ENCODE measurements at places on chromosomes 7 and 10.

DNA sequence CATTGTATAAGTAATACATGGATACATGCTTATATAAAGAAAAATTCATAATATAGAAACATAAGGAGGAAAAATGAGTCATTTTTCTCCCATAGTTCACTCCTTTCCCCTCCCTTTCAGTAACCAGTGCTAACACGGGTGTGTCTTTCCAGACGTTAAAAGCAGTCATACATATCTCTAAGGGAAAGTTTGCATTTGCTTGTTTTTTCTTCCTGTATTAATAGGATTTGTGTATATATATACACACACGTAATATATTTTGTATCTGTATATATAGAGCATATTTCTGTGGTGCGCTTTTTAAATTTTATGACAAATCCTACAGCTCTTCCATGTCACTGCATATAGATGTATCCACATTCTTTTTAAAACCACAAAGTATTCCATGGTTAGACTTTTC, 78.8 kb downstream of the RALA start:
- no peak for DNase-seq

DNA sequence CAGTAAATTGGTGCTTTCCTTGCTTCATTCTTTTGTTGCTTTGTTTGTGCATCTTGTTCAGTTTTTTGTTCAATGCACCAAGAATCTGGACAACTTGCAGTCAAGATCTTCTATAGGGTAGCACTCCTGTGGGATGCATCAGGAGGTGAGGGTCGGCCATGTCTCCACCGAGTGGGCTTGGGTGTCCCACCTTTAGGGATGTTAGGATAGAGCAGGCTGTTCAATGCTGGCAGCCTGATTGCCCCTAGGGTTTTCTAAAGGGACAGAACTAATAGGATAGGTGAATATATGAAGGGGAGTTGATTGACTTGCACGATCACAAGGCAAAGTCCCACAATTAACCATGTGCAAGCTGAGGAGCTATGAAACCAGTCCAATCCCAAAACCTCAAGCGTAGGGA, 109.9 kb downstream of the GLRX3 start:
- DNase-seq: no peak

GRCh38 chr7:12729112-12729511, 41.7 kb downstream of the ARL4A start:
- no peak for DNase-seq

GRCh38 chr7:122651451-122651850, 47.5 kb downstream of the RNF133 start:
- DNase-seq: no peak

DNA sequence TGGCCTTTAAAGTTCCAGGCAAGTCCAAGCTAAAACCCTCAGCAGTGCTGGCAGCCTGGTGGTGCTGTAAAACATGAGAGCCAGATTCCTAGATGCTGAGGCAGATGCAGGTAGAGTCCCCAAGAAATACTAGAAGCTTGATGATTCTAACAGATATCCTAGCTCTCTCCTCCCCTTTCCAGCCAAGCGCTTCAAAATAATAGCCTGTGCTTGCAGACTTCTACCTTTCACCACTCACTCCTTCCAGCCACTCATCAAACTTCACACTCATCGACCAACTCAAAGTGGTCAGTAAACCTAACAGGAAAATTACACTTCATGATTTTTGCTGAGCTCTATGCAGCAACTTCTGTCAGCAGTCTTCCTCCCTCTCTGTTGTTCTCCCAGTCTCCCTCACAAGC, 50.2 kb downstream of the LMBR1 start:
- no peak for DNase-seq

DNA sequence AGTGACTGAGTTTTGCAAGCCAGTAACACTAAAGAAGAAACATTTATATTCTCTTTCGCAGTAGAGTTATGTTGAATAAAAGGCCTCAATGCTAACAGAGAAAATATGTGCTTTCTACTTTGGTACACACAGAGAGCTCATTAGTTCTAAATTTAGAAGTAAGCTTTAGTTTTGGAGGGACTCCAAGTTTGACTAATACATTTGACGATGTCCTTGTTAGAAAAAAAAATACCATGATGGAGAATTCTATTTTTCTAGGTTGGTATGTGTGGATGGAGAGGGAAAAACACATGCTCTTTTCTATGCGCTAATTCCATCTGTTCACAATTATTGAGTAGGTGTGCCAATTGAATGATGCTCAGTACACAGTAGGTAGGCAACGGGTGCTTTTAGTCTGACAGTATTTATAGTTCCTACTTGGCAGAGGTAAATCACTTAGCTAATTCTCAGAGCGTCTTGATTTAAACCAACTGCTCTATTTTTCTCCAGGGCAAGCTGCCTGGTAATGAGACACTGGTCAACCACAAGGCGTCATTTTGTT, 327.2 kb upstream of the AKR1E2 start:
- no peak for DNase-seq

DNA sequence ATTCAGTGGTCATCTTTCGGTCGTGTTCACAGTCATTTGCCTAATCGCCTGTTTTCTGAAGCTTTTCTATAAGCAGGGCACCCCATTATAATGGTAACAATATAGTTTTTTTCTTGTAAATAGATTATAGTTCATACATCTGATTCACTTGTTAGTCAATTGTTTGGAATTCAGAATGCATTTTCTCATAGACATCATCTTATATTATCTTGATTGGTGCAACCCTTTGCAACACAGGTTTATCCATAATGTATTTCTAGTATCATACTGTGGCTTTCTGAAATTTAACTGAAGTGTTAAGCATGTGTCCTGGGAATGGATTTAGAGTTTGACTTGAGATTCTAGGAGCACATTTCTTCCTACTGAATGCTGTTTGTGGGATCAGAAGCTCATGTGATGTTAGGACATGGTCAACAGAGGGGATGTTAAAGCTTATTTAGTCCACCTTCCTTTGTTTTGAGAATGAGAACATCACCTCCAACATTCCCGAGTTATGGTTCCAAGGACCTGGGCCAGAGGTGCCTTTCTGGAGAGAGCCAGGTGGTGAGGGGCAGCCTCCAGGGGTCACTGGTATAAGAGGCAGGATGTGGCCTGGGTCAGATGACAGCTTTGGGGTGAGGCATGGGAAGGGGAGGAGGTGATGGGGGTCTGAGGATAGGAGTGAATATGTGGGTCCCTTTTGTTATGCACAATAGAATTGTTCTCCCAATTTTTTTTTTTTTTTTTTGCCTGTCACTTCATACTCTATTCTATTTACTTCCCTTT, 415.6 kb downstream of the EXOC4 start:
- no peak for DNase-seq

GRCh38 chr10:54749623-54750022, 51.4 kb downstream of the PCDH15 start:
- no peak for DNase-seq

- DNase-seq: no peak
Measured at GRCh38 chr7:74309181-74309580, 20.0 kb downstream of the CLIP2 start.

- DNase-seq: no peak
Measured at GRCh38 chr10:63866075-63866746, 345.0 kb downstream of the REEP3 start.

DNA sequence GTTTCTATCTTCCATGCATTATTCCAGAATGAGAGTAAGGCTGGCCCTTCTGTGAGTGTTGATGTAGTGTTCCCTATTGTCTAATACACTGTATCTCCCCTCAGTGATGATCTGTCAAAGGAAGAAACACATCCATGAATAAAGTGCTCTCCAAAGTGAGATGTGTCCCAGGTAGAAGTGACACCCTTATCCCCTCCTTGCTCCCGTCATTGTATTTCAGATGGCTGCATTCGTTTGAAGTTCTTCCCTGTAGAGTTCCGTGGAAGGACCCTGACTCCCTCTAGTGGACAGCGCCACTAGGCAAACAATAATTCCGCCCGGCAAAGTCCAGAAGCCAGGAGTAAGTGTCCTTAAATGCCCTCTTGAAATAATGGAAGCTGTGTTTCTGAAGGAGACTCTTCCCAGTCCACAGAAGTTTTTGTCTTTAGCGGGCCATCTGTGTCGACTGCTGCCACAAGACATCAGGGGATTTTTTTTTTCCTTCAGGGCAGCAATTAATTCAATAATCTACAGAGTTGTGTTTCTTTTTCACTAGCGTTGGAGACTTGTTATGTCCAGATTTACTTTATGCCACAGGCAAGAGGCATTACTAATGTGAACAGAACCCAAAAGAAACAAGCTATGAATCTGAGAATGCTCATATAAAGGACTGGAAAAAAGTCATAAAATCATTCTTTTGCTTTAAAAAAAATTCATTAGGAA, 64.6 kb downstream of the THNSL1 start:
- DNase-seq: peak; percentile 37

DNA sequence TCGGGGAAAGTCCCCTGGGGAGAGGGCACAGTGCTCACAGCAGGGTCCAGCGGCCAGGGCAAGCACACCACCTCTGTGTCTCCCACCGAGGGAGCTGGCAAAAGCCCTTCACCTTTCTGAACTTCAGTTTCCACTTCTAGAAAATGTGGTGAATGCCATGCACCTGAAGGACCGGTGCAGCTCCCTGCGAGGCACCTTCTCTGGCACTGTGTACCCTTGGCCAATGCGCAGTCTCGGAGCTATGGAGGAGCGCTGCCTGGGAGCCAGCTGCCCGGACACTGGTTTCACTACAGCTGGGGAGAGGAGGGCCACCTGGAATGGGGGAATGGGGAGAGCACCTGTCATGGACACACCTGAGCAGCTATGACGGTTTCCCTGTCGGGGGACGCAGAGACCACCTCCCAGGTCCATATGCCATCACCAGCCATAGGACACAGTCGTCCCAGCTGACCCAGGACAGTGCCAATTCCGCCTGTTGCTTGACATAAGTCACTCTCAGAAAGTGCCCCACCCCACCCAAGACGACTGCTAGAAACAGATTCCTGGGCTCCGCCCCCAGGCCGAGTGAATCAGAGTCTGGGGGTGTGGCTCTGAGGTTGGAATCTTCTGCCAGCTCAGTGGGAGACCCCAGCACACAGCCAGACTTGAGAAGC, 16.8 kb downstream of the RASGEF1A start:
- DNase-seq: no peak

- no peak for DNase-seq
Measured at GRCh38 chr10:80700252-80700651, 162.6 kb downstream of the SH2D4B start.

DNA sequence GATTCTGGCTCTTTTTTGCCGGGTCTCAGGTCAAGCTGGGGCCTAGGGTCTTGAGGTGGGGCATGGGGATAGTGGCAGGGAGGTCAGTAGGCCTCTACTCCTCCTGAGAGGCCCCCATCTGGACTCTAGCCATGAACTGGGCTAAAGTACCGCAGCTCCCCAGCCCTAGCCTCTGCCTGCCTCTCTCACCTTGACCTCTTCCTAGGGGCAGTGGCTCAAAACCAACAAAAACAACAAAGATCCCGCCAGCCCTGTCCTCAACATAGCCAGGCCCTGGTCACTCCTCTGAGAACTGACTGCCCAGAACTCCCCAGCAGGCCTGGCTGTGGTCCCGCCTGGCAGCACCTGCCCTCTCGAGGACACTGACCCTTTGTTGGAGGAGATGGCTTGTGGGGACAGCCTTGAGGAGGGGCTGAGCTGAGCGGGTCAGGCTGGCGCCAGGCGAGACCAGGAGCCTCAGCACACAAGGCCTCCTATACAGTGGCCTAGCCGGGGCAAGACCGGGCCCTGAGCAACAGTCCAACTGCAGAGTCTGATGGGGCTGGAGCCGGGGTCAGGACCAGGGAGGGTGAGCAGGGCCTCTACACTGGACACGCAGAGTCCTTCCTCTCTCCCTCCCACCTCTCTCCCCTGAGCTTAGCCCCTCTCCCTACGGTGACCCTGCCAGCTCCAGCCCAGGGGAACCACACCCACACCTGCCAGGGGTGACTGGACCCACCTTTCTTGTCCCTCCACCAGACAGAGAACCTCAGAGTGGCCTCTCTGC, 11.6 kb upstream of the PPIF start:
- no peak for DNase-seq

DNA sequence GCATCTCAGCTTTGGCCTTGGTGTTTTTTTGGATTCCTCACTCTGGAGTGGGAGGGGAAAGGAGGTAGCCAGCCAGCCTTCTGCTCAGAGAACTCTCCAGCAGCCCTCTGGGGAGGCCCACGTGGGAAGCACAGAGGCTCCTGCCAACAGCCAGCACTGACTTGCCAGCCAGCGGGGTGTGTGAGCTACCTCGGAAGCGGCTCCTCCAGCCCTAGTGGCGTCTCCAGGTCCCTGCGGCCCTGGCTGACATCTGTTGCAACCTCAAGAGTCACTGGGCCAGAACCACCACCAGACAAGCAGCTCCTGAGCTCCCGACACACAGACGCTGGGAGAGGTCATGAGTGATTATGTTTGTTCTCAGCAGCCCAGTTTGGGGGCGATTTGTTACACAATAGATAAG, 180.2 kb upstream of the FZD8 start:
- DNase-seq: no peak

DNA sequence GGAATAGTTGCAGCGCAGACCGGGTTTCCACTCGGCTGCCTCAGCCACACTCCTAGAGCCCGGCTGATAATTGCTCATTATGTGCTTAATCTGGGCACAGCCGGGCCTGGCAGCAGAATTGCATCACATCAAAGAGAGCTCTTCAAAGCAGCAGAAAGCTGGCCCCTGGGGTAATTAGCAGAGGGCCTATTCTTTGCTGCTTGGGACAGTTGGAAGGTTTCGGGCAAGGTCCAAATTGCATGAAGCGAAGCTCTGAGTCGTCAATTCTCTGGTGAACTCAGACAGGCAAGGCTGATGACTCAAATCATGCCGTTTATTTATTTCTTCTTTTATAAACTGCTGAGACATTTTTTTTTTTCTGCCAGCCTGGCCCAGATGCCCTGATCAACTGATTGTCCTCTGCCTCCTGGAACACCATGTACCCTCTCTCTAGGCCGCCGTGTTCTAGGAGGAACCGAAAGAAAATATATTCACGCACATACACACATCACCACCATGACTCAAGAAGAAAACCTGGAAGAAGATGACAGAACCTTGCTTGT, 242.2 kb downstream of the RAB11FIP2 start:
- no peak for DNase-seq
